NCI-H1105 treated with DMSO at 0.1 percent for 48 hours (cell line): ENCODE measurements at places on chromosomes 6 and 20.

- no peak for DNase-seq
Observed at GRCh38 chr20:4350096-4350495, 334.7 kb upstream of the RNF24 start.

DNA sequence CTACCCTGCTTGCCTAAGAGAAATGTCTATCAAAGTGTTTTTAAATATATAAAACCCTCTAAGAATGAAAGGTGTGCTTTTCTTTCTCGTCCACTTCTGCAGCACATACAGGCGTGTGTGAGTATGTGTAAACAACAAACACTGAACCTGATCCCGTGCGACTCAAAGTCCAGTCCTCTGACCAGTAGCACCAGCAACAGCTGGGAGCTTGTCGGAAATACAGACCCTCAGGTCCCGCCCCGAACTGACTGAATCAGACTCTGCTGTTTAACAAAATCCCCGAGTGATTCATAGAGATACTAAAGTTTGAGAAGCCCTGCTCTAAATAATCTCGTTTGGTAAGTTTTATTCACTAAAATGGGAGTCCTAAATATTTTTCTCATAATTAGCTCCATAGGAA, 208.0 kb upstream of the KCNQ5 start:
- DNase-seq = no peak

GRCh38 chr6:84588697-84589080, 175.7 kb downstream of the TBX18 start:
- no peak for DNase-seq

- no peak for DNase-seq
Observed at GRCh38 chr20:35235881-35236280, 9.4 kb downstream of the MMP24 start.

DNA sequence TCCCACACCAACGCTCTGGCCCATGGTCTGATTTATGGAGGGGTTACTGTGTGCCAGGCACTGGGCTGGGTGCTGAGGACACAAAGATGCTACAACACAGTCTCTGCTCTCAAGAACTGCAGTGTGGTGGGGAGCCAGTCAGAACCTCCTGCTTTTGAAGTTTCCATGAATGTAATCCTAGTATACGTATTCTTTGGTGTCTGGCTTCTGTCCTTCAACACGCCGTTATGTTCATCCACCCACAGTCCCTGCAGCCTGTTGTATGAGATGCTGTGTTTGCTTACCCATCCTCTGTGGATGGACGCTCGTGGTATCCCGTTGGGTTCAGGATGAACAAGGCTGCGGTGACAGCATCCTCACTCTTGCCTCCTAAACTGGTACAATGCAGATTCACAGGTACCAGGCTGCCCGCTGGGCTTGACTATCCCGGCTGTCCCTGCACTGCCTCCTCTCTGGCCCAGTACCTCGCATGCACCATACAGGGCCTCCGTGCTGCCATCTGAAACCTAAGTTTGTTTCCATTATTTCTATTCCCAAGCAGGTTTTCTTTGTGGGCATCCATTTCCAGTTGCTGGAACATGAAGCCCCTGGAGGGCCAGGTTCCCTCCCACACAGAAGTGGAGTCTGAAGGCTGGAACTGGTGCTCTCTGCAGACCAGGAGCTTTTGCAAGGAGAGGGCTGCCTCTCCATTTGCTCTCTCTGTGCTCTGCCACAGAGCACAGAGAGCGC, 364.5 kb downstream of the ZFAND3 start:
- no peak for DNase-seq

DNA sequence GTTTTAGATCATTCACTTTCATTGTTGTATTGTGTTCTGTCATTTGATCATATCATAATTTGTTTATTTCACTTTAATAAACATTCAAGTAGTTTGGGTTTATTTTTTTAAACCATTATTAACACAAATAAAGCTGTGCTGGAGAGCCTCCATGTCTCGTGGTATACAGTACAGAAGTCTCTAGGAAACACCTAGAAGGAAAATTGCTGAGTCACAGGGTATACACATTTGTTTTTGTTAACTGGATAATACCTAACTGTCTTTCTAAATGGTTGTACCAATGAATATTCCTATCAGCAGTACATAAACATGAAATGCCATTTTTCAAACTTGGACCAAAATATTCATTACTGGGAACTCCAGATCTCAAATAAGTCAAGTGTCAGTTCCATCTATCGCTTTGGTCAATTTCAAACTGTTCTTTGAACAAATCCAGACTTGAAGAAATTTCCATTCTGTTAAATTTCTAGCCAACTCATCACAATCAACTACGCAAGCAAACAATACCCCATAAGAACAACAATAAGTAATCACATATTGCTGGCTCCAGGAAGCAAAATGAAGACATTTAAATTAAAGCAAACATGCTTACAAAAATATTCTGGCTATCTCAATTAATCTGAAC, 138.1 kb downstream of the ATXN1 start:
- no peak for DNase-seq

GRCh38 chr20:17871181-17871580, 97.4 kb downstream of the SNX5 start:
- DNase-seq = no peak

- no peak for DNase-seq
Observed at GRCh38 chr20:2576317-2576727, 39.9 kb downstream of the TMC2 start.

GRCh38 chr20:62474604-62475026, 1.2 kb downstream of the GATA5 start:
- DNase-seq = no peak

DNA sequence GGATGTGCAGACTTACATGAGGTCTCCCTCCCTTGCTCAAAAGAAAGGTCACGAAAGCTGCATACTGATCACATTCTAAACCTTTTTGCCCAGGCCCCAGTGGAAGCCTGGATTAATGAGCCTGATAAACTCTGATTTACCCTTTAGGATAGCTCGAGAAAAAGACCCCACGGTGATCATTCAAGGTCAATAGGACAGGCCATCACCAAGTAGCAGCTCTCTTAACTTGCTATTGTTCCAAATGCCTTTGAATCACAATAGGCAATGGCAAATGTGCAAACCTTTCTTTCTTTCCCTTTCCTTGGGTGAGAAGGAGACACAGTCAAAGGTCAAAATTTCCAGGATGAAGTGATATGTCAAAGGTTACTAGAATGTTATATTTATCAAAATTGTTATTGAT, 327.3 kb downstream of the HDGFL1 start:
- no peak for DNase-seq

DNA sequence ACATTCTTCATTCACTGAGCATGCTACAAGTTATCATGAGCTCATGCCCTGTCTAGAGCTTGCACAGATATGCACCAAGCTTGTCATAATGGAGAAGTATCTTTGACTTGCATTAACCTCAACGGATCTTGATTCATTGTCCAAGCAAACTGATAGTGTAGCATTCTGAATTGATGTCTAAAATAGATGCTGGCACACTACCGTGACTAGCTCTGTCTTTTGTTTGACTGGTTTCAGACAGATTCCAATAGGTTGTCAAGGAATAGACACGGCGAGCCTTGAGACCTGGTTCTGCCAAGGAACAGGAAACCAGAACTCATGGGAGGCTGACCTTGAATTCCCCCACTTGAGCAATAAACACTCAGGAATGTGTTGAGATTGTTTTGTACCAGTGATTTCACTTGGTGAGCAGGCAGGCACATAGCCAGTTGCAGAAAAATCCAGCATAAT, 1153.1 kb upstream of the GJE1 start:
- no peak for DNase-seq
